ENCODE measurements at places on chromosomes 7 and 10.
A peak's percentile ranks its signal among the peaks of the same experiment; 100 is the strongest.

DNA sequence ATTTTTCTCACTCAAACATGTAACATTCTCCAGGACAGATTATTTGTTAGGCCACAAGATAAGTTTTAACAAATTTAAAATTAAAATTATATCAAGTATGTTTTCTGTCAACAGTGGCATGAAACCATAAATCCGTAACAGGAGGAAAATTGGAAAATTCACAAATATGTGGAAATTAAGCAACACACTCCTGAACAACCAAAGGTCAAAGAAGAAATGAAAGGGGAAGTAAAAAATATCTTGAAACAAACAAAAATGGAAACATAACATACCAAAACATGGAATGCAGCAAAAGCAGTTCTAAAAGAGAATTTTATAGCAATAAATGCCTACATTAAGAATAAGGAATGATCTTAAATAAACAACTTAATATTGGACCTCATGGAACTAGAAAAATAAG is 147.3 kb downstream of the ZEB1 start:
- DNase-seq: no peak

- DNase-seq: no peak
These were observed 52.9 kb upstream of the CHCHD3 start for GRCh38 chr7:133134810-133135209.

- no peak for DNase-seq
These were observed 201.5 kb upstream of the GPR26 start for GRCh38 chr10:123464430-123465323.

DNA sequence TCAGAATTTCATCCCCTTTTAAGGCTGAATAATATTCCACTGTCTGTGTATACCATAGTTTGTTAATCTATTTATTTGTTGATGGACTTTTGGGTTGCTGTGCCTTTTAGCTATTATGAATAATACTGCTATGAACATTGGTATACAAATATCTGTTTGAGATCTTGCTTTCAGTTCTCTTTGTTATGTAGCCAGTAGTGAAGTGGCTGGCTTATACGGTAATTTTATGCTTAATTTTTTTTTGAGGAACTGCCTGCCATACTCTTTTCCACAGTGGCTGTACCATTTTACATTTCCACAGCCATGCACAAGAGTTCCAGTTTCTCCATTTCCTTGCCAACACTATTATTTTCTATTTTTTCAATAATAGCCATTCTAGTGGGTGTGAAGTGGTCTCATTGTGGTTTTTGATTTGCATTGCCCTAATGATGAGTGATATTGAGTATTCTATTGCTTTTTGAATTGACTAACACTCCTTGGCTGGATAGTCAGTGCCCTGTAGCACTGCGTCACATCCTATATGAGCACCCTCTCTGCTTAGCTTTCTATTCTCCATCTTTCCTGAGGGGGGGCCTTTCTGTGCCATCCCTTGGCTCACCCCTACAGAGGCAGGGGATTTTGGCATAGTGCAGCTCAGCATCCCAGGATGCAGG is 29.4 kb upstream of the RAPGEF5 start:
- no peak for DNase-seq

- no peak for DNase-seq
These were observed 13.2 kb downstream of the MLXIPL start for GRCh38 chr7:73611017-73611555.

DNA sequence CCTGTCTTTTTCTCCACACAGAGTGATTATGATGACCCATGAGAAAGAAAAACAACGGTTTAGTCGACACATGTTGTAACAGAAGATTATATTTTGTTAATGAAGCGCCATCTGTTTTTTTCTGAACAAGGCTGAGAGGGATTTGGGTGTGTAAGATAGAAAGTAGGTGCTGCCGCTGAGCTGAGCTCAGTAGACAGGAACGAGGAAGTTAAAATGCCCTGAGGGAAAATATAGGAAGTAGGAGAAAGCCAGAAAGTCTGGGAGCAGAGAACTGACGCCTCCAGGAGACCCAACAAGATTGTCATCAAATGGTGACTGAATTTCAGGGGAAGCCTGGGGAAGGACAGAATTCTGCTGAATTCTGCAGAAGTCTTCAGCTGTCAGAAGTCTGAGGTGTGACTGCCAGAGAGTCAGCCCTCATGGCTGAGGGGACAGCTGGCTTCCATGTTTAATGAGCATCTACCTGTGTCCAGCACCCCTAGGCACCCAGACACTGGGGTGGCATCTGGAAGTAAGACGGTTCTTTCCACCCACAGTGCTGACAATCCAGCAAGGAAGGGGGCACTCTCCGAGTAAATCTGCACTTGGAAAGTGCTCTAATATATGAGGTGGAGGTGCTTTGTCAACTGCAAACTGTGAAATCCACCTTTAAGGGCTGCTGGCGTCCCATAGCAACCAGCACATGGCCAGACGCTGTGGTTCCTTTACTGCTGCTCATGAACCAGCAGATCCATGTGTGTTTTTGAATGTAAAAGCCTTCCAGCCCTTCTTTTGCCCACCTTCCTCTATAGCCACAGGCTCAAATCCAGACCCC is 12.5 kb upstream of the TSPAN15 start:
- no peak for DNase-seq

GRCh38 chr10:89224739-89225443 is 17.8 kb upstream of the CH25H start:
- DNase-seq: peak; percentile 88

Measured in endothelial cell of umbilical vein (primary cell).